Hindlimb muscle (tissue), 1 donor: ENCODE measurements at places on chromosomes 16 and 17.

DNA sequence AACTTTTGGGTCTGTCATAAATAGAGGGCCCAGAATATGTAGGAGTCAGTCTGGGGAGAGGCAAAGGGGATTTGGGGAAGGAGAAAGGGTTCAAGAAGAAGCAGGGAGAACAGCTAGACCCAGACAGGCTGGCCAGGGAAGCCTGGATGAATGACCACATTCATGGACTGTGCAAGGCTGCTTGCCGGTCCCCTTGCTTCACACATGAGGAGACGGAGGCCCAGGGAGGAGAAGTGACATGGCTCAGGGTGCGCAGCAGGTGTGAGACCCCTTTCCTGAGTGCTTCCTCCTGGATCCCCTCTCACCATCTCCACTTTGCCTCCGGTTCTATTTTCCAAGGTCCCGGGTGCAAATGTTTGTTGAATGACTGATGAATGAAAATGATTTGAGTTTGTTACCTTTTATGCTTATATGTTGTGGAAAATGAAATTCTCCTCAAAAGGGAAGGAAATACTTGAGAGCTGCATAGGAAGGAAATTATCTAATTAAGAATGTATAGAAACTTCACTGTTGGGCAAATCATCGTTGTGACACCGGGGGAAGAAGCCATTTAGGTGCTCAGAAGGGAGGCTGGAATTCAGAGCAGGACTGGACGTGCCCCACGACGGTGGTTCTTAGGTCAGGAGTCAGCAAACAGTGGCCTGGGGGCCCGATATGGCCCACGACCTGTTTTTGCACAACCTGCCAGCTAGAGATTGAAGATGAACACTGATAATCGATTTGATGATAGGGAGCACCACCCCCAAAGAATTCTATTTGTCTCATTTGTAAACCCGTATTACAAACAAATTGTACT, 559 bp downstream of the ITGAM start:
- DNase-seq, result no peak

- DNase-seq, result no peak
These were observed 314.3 kb downstream of the KCNJ2 start for GRCh38 chr17:70483624-70484023.

DNA sequence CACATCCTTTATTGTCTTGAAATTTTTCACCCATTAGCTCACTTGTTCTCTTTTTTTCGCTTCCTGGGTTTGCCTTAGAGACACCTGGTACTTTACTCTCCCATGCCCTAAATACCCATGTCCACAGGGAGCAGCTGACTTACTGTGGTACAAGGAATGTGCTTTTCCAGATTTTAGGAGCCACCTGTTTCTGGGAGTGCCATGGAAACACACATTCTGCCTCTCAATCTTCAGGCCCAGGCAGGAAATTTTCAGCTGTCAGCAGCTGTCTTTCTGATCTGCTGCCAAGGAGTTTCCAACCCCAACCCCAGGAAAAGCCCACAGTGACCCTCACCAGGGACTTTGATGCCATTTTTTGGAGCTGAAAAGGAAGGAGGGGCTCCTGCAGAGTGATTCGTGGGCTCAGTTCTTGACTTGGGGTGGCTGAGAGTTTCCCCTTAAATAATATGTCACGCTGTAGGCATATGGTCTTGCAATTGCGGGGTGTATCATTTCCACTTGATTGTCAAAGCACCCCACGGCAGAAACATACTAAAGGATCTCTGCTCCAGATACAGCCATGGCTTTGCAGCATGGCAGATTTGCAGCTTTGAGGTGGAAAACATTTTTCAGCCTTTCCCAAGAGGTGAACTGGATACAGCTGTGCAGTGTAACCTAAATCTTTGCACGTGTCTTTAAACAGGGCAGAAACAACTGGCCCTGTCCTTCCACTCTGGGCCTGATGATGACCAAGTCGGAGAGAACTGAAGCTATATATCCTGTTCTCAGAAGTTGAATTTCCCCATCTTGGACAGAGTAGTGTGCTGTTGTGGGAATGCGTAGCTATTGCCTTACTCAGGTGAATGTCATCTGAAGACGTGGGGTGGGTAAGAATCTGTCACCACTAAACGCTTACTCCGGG, 19.2 kb downstream of the RBFOX1 start:
- peak; percentile 57 for DNase-seq

DNA sequence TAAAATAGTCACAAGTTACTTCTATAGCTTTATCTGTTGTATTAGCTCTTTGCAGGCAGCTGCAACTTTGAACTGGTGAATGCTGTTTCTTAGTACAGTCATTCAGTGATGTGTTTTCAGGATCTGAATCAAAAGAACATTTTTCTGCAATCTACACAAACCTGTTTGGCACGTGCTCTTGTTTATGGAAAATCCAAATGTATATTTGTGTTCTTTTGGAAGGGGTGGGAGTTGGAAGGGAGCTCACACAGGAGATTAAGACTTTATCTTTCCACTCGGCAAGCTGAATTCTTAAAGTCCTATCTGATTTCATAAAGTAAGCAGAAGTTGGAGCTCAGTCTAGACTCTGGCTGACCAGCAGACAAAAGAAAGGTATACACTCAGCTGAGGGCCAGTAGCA, 300.2 kb downstream of the MAP2K6 start:
- DNase-seq, result no peak

DNA sequence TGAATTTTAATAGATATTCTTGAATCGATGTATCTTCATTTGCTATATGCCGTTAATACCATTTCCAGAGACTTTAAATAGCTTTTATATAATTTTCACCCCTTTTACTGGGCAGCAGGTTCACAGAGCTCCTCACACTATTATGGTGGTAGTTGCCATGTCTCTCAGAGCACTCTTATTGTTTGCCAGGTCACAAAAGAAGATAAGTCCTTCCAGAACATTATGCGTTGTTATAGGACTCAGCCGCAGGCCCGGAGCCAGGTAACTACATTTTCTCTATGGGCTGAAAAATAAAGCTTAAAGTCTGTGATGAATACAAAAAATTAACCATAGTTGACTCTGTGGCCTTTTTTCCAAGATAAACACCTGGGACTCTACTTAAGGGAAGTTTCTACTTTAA, 24.0 kb downstream of the AKTIP start:
- DNase-seq, result no peak

DNA sequence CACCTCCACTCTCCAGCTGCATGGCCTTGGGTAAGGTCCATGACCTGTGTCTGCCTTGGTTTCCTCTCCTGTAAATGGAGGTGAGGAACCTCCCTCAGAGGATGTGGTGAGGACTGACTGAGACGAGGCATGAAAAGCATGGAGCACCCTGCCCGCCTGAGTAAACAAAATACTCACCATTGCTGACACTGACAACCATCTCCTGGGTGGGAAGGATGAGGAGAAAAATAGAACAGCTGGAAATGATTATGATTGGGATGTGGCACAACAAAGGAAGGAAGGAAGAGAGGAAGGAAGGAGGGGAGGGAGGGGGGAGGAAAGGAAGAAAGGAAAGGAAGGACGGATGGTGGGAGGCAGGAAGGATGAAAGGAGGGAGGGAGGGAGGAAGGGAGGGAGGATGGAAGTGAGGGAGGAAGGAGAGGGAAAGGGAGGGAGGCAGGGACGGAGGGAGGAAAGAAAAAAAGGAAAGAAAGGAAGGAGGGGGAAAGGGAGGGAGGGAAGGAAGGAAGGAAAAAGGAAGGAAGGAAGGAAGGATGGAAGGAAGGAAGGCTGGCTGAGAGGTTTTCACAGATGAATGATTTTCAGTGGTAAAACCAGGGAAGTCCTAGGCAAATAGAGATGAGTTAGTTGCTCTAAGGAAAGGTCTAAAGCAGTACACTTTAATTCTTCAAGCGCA, 276.5 kb upstream of the XYLT1 start:
- no peak for DNase-seq

DNA sequence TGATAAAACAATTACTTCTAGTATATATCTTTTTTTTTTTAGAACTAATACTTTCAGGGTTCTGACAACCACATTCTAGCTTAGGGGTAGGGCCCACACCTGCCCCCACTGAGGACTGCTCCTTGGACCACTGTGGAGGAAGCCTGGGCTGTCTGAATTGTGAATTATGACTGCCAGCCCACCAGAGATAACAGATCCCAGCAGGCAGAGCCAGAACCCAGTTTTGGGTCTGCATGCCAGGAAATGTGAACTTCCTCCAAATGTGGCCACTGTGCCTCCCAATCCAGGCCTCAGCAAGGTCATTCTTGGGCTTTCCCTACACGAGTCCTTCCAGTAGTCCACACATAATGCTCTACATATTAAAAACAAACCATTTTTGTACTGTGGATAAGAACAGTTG, 15.9 kb downstream of the VEZF1 start:
- no peak for DNase-seq

GRCh38 chr17:42695500-42695899, 13.2 kb downstream of the CNTNAP1 start:
- DNase-seq, result no peak

DNA sequence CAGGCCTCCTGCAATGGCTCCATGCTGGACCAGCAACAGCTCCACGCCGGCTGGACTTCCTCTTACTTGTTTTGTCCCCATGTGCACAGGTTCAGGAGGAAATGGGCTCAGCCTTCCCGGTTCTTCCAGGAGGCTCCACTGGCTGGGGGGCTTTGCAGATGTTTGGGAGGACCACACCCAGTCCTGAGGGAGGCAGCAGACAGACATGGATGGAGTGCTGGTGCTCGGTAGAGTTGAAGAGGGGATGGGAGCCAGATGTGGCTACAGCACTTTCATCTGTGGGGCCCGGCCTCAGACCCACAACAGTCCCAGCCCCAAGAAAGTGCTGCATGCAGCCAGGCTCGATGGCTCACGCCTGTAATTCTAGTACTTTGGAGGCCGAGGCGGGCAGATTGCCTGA, 21.8 kb downstream of the NARF start:
- no peak for DNase-seq

DNA sequence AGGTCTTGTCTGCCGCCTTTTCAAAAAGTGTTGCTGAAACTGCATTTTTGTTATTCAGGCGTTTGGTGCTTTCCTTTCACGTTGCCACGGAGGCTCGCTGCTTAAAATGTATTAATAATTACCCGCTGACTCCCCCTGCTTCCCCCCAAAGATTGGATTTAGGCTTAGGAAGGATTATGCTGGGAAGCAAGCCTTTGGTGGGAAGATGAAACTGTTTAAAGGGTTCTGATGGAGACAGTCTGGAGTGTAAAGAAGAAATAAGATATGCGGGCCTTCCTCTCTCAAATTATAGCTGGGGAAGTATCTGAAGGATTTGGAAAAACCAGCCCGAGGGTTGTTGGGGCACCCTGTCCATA, 1.1 kb downstream of the KSR1 start:
- no peak for DNase-seq

DNA sequence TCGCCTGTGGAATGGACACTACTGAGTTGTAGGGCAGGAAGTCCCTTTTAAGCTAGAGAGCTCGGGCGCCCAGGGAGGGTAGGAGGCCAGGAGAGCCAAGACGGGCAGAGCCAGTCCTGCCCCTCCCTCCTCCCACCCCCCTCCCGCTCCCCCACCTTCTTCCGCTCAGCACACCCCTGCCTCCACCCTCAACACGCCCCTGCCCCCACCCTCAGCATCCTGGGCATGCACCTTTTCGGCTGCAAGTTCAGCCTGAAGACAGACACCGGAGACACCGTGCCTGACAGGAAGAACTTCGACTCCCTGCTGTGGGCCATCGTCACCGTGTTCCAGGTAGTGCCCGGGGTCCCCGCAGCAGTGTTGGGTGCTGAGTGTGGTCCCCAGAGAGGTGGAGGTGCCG, 18.3 kb downstream of the TPSG1 start:
- no peak for DNase-seq

DNA sequence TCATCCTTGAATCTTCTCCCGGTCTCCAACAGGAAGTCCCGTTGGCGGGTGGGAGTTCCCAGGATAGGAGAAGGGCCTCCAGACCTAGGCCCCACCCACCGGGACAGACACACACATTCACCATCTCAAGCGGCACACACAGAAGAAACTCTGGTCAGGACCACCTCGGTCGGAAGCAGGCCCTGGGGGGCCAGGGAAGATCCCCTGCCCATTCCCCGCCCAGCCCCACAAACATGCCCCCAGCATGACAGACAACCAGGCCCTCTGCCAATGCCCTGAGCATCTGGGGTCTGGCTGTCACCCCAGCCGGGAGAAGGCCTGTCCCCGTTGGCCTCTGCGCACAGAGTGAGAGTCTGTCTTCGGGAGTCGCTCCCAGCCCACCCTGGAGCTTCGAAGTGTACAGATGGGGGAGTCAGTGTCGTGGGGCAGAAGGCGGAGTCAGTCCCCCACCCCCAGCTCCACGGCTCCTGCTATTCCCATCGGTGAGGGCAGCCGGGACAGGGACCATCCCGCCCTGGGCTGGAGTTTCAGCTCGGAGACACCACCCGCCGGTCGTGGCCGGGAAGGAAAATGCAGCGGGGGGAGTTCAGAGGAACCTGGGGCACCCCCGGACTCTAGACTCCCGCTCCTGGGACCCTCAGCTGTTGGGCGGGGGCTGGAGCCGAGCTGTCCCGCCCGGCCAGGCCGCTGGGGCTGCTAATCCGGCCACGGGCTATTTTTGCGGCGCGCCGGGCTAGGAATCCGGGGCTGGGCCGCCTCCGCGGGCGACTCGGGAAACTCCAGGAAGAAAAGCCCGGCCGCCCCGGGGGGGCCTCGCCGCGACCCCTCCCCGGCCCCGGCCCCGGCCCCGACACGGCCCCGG, 660 bp downstream of the RHBDF1 start:
- DNase-seq, result peak; percentile 84

DNA sequence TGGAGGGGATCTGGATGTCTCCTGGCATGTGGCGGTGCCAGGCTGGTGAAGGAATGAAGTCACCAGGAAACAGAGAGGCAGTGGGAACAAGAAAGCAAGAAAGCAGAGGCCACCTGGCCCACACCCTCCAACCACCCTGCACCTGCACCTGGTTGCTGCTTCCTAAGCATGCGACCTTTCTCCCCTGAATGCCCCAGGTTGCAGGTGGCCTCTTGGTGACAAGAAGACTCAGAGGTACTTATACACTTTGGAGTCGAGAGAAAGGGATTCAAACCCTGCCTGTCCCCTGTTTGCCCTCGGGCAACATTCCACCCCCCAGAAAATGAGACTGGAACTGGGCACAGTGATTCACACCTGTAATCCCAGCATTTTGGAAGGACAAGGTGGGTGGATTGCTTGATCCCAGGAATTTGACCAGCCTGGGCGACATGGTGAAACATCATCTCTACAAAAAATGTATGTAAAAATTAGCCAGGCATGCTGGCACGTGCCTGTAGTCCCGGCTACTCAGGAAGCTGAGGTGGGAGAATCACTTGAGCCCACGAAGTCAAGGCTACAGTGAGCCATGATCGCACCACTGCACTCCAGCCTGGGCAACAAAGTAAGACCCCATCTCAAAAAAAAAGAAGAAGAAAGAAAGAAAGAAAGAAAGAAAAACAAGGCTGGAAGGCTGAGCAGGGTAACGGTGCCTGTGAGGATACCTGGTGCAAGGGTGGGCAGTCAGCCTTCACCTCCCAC, 34.6 kb upstream of the TNRC6C start:
- no peak for DNase-seq

- DNase-seq, result no peak
These were observed 148.0 kb downstream of the FOXL1 start for GRCh38 chr16:86726340-86726739.

DNA sequence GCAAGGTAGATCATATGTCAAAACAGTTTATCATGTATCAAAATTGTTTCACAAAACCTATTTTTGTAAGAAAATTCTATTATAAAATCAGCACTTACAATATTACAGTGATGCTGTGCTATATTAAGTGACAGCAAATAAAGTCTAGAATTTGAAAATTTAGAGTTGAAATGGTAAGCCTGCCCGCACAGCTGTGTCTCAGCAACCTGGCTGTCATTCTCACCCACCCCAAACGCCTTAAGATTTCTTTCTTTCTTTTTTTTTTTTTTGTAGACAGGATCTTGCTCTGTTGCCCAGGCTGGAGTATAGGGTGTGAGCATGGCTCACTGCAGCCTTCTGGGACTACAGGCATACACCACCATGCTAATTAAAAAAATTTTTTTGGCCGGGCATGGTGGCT, 26.8 kb downstream of the CDK5R1 start:
- no peak for DNase-seq
